Psoas muscle (tissue), 8 donors: ENCODE measurements at places on chromosomes 1 and 21. TPM values are rescaled to one million over a fixed set of nuclear protein-coding genes. Genes with fewer than 3 reads are reported as not detected.
A peak's percentile ranks its signal among the peaks of the same experiment; 100 is the strongest.

The LCE6A gene
- total RNA-seq, result not detected

The OR2T29 gene
- not detected for total RNA-seq

- no peak overlapping the region for H3K4me3 ChIP-seq
- no peak overlapping the region for H3K27ac ChIP-seq
- no peaks in the 10 kb centered on the region for H3K36me3 ChIP-seq
- H3K27me3 ChIP-seq, result no peaks in the 10 kb centered on the region
- H3K4me1 ChIP-seq, result no peaks in the 10 kb centered on the region
- no peak for DNase-seq
Measured at GRCh38 chr1:68953311-68953710, 456.4 kb upstream of the DEPDC1 start.

DNA sequence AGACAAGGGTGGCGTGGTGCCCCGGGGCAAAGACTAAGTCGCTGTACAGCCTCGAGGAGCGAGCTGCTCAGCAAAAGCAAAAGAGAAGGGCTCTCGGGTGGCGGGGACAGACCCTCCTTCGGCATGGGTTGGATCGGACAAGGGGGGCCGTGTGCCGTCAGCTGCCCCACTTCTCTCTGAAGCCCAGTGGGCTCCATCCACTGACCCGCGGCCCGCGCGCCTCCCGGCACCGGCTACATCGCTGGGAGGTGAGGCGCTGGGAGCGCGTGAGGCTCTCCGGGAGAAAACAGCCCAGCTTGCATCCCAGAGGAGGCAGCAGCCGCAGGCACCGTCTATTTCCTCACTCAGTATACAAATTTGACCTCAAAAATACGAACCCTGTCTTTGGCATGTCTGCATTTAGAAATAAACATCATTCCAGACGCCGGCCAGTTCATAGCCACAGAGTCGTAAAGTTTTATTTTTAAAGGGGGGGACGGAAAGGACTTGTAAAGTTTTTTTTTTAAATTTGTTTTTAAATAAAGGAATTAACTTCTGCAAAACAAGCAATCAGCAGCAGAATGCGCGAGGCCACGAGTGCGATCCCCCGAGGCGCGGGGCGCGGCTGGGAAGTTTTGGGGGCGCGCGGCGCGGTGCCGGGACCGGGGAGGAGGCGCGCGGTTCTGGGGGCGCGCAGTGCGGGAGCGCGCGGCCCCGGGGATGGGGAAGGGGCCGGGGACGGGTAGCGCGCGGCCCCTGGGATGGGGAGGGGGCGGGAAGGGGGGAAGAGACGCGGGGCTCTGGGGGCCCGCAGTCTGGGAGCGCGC is 689 bp upstream of the GPR137B start:
- no peaks in the 10 kb centered on the region for H3K36me3 ChIP-seq
- no peak for DNase-seq
- H3K4me1 ChIP-seq, result no peaks in the 10 kb centered on the region

The OR2L3 gene
- total RNA-seq, result not detected

DNA sequence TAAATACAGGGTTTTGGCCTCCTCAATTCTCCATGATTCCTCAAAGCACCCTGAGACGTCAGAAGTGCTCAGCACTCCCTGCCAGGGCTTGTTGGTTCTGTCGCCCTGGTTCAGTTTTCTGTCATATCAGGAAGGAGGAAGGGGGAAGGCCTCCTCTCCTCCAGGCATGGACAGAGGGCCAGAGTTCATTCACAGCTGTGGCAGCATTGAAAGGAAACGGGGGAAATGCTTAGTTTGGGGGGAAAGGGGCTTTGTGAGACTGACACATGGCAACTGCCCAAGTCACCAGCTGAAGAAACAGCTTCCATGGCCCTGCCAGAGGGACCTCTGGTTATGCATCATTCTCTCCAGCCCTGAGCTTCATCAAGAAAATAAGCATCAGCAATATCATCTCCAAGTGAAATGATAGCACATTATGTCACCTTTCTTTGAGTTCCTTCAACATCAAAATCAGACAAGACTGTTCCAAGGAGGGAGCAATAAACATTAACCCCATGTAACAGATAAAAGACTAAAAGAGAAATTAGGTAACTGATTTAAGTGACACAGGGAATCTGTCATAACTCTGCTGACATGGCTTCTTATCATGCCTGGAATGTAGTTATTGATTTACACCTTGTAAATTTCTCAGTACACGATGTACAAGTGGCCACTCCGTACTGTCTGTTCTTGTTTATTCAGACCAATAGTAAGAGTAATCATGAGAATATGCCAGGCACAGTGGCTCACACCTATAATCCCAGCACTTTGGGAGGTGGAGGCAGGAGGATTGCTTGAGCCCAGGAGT is 103.2 kb upstream of the SLC25A33 start:
- H3K27me3 ChIP-seq, result no peaks in the 10 kb centered on the region
- no peak for DNase-seq
- peak overlapping the region; percentile 80 for H3K27ac ChIP-seq
- peaks cover 59% of the 10 kb centered on the region for H3K4me1 ChIP-seq
- no peaks in the 10 kb centered on the region for H3K36me3 ChIP-seq

DNA sequence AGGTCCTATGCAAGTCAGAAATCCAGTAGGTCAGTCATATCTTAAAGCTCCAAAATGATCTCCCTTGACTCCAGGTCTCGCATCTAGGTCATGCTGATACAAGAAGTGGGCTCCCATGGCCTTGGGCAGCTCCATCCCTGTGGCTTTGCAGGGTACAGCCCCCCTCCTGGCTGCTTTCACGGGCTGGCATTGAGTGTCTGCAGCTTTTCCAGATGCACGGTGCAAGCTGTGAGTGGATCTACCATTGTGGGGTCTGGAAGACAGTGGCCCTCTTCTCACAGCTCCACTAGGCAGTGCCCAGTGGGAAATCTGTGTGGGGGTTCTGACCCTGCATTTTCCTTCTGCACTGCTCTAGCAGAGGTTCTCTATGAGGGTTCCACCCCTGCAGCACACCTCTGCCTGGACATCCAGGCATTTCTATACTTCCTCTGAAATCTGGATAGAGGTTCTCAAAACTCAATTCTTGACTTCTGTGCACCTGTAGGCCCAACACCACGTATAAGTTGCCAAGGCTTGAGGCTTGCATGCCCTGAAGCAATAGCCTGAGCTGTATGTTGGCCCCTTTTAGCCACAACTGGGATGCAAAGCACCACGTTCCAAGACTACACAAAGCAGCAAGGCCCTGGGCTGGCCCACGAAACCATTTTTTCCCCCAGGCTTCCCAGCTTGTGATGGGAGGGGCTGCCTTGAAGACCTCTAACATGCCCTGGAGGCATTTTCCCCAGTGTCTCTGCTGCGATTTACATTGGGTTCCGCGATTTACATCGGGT is 472.7 kb downstream of the NPHP4 start:
- H3K4me1 ChIP-seq, result no peaks in the 10 kb centered on the region
- no peak for DNase-seq
- peaks cover 20% of the 10 kb centered on the region for H3K27me3 ChIP-seq
- no peak overlapping the region for H3K27ac ChIP-seq
- no peaks in the 10 kb centered on the region for H3K36me3 ChIP-seq
- H3K4me3 ChIP-seq, result no peak overlapping the region

The CLCA1 gene
- total RNA-seq, result not detected

The RRAGC gene
- 18.1 TPM for total RNA-seq

The PM20D1 gene
- total RNA-seq, result 0.32 TPM

- peak overlapping the region; percentile 24 for H3K4me3 ChIP-seq
- peak overlapping the region; percentile 67 for H3K27ac ChIP-seq
- H3K36me3 ChIP-seq, result no peaks in the 10 kb centered on the region
- peaks cover 33% of the 10 kb centered on the region for H3K4me1 ChIP-seq
- peak; percentile 87 for DNase-seq
Measured at GRCh38 chr1:234862944-234863515, 253.1 kb upstream of the IRF2BP2 start.

The KIAA0040 gene
- total RNA-seq, result 18.4 TPM

DNA sequence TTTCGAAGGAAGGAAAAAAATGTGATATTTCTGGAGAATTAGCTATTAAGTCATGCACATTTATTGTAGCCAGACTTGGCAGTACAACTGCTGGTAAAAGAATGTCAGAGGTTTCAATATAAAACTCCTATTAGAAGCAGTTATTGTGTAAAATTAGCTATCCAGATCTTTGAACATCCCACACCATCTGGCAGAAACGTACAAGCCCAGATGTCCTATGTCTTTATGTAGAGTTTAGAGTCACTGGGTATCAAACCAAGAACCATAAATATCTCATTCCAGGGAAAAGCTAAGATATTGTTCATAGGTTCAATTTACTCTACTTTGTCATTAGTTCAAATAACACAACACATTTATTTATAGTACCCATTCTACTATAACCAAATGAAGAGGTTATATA is 31.4 kb downstream of the OLFM3 start:
- H3K36me3 ChIP-seq, result no peaks in the 10 kb centered on the region
- no peaks in the 10 kb centered on the region for H3K4me1 ChIP-seq
- no peak overlapping the region for H3K27ac ChIP-seq
- H3K27me3 ChIP-seq, result no peaks in the 10 kb centered on the region
- DNase-seq, result no peak

The CD247 gene
- total RNA-seq, result 0.65 TPM

DNA sequence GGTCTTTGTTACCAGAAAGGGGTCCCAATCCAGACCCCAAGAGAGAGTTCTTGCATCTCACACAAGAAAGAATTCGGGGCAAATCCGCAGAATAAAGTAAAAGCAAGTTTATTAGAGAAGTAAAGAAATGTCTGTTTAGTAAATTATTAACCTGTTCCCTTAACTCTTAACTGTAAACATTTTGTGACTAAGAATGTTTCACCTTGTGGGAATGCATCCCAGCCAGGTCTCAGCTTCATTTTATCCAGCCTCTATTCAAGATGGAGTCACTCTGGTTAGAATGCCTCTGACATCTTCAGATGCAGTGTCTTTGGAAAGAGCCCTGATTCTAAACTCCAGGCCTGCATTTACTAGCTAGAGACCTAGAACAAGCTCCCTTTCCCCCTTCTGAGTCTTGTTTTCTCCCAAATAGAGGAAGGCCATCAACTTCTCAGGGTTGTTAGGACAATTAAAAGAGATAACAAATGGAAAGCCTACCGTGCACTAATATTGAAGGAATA is 4.5 kb upstream of the FABP3 start:
- H3K4me1 ChIP-seq, result peaks cover 46% of the 10 kb centered on the region
- H3K36me3 ChIP-seq, result no peaks in the 10 kb centered on the region
- no peak overlapping the region for H3K4me3 ChIP-seq
- DNase-seq, result no peak
- no peak overlapping the region for H3K27ac ChIP-seq

The IFI44L gene
- total RNA-seq, result 5.6 TPM

DNA sequence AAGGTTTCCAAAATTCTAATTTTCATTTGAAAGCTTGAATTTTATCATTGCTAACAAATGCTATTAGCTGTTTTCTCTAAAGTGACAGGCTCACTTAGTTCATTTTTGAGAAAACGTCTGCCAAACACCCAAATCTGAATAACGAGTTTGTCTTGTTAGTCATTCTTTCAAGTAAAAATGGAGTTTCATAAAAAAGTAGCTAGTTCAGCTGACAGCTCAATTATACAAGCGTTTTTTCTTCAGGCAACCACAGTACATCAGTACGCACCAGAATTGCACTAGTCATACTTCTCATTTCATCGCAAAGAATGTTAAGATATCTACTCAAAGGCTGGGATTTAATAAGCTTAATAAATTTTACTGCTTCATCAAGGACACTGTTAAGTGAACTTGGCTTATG is 72.3 kb upstream of the SLFNL1 start:
- no peaks in the 10 kb centered on the region for H3K4me1 ChIP-seq
- H3K27ac ChIP-seq, result no peak overlapping the region
- DNase-seq, result no peak
- H3K4me3 ChIP-seq, result no peak overlapping the region
- no peaks in the 10 kb centered on the region for H3K27me3 ChIP-seq
- no peaks in the 10 kb centered on the region for H3K36me3 ChIP-seq

The PTPN7 gene
- 0.32 TPM for total RNA-seq

DNA sequence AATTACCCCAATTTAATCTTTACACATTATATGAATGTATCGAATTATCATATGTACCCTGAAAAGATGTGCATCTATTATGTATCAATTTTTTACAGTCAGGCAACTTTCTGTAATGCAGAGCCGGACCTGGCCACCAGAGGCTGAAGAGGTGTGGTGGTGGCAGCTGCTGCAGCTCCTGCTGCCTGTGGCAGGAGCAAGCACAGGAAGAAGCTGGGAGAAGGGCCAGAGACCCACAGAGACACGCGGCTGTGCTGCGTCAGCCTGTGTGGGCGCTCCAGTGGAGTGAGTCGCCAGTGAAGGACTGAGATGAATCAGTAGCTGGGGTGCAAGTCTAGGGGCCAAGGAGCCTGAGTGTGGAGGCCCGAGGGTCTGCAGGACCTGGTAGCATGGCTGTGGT is 74.3 kb upstream of the COG2 start:
- no peaks in the 10 kb centered on the region for H3K4me1 ChIP-seq
- no peak for DNase-seq
- no peaks in the 10 kb centered on the region for H3K36me3 ChIP-seq
- no peaks in the 10 kb centered on the region for H3K27me3 ChIP-seq

The SLC25A34 gene
- 34.7 TPM for total RNA-seq
